Mesenchymal stem cell (in vitro differentiated cells and primary cell): ENCODE measurements at places on chromosomes 16 and 17.

- no peak overlapping the region for H3K4me3 ChIP-seq
- DNase-seq, result no peak
- no peaks in the 10 kb centered on the region for H3K36me3 ChIP-seq
- H3K27me3 ChIP-seq, result peaks cover 49% of the 10 kb centered on the region
Observed at GRCh38 chr16:85724936-85725335, 26.0 kb downstream of the C16orf74 start.

GRCh38 chr17:28812748-28813377 is 29.7 kb downstream of the FAM222B start:
- peak overlapping the region; percentile 99 for H3K27ac ChIP-seq
- H3K36me3 ChIP-seq, result no peaks in the 10 kb centered on the region
- H3K4me3 ChIP-seq, result peak overlapping the region; percentile 89
- peaks cover 6% of the 10 kb centered on the region for H3K4me1 ChIP-seq
- no peaks in the 10 kb centered on the region for H3K27me3 ChIP-seq

GRCh38 chr17:67245694-67246402 is 852 bp upstream of the HELZ start:
- peaks cover 8% of the 10 kb centered on the region for H3K4me1 ChIP-seq
- H3K36me3 ChIP-seq, result no peaks in the 10 kb centered on the region
- H3K27ac ChIP-seq, result peak overlapping the region; percentile 29
- peak overlapping the region; percentile 90 for H3K4me3 ChIP-seq
- no peak for DNase-seq
- no peaks in the 10 kb centered on the region for H3K27me3 ChIP-seq

DNA sequence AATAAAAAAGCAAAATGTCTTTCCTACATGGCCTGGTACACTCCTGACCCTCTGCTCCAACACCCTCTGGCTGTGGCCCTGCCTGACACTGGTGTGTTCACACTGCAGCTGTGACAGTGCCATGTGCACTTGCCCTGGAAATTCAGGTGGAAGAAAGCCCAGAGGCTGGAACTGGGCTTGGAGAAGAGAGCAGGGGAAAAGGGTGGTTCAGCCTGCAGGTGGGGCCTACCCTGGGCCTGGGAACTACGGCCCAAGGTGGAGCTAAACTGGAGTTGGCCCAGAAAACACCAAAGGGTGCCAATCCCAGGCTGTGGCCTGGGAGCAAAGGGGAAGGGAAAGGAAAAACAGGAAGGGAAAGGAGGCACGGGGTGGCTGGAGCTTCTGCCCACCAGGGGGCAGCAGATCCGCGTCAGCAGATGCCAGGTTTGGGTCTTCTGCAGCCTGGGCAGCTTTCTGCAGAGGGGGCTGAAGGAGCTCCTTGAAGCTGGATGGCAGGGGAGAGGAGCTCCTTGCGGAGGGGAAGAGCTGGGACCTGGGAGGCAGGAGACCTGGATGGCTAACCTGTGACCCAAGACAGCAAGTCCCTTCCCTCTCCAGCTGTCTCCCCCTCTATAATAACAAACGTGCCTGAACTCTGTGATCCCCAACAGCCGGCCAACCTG is 15.4 kb upstream of the CTCF start:
- H3K27me3 ChIP-seq, result no peaks in the 10 kb centered on the region
- H3K4me1 ChIP-seq, result peaks cover 19% of the 10 kb centered on the region
- H3K4me3 ChIP-seq, result no peak overlapping the region
- H3K27ac ChIP-seq, result no peak overlapping the region
- H3K36me3 ChIP-seq, result peaks cover 67% of the 10 kb centered on the region
- peak; percentile 75 for DNase-seq

DNA sequence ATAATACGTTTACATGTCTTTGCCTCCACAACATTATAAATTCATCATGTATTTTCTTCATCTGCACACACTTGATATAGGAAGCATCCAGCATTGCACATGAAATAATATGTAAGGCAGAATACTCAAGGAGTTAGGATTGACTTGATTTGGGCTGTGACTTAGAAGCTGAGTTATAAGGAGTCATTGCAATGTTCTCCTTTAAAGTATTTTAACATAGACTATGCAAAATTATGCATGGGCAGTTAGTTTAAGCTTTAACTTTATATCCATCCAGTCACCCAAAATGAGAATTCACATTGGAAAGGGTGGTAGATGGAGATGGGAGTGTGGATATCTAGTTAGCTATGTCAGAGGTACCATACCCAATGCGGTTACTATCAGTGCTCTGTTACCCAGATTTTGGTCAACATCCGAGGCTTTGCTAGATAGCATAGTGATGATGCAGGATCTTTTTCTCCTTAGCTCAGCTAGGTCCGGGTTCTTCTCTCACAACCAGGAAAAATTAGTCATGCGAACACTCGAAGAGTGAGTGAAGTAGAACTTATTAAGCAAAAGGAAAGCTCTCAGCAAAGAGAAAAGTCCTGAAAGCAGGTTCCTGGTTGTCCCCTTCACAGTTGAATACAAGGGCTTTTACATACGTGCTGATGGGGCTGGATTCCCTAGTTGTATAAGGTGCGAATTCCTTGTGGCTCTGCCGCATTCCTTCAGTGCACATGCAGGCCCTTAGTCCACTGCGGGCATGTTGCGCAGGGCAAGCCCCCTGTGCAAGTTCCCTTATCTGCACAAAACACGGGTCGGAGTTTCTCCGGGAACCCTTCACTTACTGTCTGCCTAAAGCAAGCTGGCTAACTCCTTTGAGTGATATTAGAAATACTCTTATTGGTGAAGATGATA is 73.1 kb upstream of the FAM20A start:
- no peaks in the 10 kb centered on the region for H3K36me3 ChIP-seq
- H3K4me1 ChIP-seq, result no peaks in the 10 kb centered on the region
- no peak overlapping the region for H3K27ac ChIP-seq
- no peak overlapping the region for H3K4me3 ChIP-seq
- no peak for DNase-seq

DNA sequence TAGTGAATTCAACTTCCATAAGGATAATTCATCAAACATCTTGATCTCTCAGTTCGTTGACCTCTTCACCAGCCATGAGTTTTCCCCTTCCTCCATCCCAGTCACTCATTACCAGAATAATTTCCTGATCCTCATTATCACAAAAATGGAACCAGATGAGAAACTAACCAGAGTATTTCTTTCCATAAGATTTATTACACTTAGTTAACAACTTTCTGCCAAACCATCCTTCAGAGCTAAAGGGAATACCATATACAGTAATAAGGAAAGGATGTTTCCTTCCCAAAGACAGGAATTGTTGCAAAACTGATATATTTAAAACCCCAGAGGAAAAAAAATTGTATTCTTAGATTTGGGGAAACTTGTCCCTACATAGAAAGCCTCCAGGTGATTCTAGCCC is 8.6 kb downstream of the KRTAP29-1 start:
- H3K4me1 ChIP-seq, result no peaks in the 10 kb centered on the region
- no peak overlapping the region for H3K4me3 ChIP-seq
- H3K36me3 ChIP-seq, result no peaks in the 10 kb centered on the region
- H3K27ac ChIP-seq, result no peak overlapping the region

GRCh38 chr17:72077326-72077960 is 43.4 kb upstream of the SOX9 start:
- H3K36me3 ChIP-seq, result no peaks in the 10 kb centered on the region
- no peak overlapping the region for H3K27ac ChIP-seq
- no peak overlapping the region for H3K4me3 ChIP-seq
- DNase-seq, result no peak

DNA sequence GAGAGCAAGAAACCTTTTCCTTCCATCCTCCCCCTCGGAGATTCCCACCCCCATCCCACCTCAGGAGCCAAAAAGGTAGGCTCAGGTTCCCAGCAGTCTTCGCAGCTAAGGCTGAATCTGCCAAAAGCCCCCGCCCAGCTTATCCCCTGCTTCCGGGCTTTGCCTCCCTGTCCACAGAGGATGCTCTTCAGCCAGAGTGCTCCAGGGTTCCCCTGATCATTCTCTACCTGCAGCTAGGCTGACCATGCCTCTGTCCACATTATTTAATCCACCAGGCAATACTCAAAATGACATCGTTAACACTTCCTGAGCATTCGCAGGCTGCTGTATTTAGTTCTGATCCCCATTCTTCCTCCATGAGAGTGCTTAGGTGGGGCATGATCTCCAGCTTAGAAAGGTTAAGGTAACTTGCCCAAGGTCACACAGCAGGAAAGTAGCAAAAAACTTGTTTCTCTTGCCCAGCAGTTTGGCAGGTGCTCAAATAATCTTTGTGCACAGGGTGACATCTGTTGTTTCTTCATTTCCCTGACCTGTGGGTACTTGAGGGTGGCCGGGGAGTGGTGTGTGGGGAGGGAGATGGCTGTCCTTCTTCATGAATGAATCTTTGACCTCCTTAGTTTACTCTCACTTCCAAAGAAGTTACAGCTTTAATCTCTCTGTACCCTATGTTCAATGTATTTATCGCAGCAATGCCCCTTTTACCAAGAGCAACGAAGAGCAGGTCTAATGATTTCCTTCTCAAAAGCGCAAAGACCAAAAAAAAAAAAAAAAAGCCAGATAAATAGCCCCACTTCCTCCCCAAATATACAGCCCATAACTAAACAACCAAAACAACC is 848 bp upstream of the TBKBP1 start:
- H3K4me3 ChIP-seq, result peak overlapping the region; percentile 79
- DNase-seq, result peak; percentile 29
- peaks cover 19% of the 10 kb centered on the region for H3K36me3 ChIP-seq

DNA sequence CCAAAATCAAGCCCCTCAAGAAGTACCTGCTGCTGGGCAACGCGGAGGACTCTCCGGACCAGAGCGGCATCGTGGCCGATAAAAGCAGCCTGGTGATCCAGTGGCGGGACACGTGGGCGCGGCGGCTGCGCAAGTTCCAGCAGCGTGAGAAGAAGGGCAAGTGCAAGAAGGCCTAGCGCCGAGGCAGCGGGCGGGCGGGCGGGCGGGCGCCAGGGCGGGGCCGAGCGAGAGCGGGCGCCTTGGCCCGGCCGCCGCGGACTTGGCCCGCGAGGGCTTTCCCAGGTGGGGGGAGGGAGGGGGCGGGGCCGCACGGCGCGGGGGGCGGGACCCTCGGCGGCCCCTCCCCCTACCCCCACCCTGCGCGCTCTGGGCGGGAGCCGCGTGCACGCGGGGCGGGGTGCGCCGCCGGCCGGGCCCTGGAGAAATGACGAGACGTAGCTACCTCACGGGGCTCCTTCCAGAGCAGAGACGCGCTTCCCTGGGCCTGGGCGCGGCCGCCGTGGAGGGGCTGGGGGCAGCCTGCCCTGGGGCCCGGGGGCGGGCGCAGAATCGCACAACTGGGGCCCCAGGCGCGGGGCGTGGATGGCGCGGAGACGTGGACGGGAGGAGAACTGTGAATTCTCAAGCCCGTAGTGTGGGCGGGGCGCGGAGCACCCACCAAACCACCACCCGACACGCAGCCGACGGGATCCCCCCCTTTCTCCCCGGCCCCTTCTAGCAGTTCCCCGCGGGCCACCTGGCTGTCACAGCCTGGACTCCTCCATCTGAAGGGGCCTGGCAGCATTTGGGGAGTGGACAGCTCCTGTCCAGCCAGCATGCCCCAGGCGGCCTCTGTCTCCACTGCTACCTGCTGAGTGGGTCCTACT is 218.7 kb downstream of the NTN1 start:
- H3K4me1 ChIP-seq, result peaks cover 25% of the 10 kb centered on the region
- H3K36me3 ChIP-seq, result peaks cover 6% of the 10 kb centered on the region
- no peak overlapping the region for H3K27ac ChIP-seq
- peak; percentile 79 for DNase-seq

- no peak for DNase-seq
- H3K4me1 ChIP-seq, result peaks cover 33% of the 10 kb centered on the region
- H3K27me3 ChIP-seq, result no peaks in the 10 kb centered on the region
- H3K36me3 ChIP-seq, result peaks cover 46% of the 10 kb centered on the region
- H3K27ac ChIP-seq, result no peak overlapping the region
Observed at GRCh38 chr16:89723279-89724250, 2.2 kb downstream of the ZNF276 start.

- no peaks in the 10 kb centered on the region for H3K36me3 ChIP-seq
- H3K4me1 ChIP-seq, result no peaks in the 10 kb centered on the region
- H3K27ac ChIP-seq, result no peak overlapping the region
- no peak overlapping the region for H3K4me3 ChIP-seq
- no peak for DNase-seq
Observed at GRCh38 chr17:58242171-58242784, 3.9 kb downstream of the LPO start.

DNA sequence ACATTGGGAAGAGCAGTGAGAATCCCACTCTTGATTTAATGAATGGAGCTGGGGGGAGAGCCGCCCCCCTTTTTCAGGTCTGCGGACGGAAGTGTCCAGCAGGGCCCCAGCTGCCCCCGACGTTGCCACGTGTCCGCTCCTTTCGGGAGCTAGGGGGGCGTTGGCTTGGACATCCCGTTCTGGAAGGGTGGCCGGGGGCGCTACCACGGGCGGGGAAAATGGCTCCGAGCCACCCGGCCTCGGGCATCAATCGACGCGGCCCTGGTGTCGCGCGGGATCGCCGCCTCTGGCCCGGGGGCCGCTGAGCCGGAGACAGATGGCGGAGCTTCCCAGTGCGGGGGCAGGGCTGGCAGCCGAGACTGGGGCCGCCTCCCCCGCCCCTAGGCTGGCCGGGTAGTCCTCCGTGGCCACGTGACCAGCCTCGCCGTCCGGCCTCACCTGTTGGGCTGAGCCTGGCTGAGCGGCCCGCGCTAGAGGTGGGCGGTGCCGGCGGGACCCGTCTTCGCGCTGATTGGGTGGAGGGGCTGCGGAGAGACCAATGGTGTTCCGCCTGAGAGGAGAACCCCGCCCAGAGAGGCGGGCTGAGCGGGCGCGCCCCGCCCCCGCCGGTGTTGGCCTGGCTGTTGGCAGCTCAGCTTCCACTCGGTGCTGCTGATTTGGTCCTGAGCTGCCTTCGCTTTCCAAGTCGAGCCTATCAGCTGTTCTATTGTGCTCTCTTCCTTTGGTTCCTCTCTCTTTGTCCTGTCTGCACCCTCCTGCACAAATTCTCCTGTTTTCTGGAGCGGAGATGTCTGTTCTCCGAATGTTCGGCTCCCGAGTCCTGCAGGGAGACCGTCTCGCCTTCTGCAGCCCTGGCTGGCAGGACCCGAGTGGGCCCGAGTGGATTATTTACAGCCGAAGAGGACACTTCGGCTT is 8.3 kb downstream of the HS3ST3B1 start:
- H3K27me3 ChIP-seq, result peaks cover 9% of the 10 kb centered on the region
- peak; percentile 90 for DNase-seq
- peaks cover 13% of the 10 kb centered on the region for H3K4me1 ChIP-seq

- no peak for DNase-seq
- H3K36me3 ChIP-seq, result peaks cover 24% of the 10 kb centered on the region
- H3K27ac ChIP-seq, result no peak overlapping the region
- H3K27me3 ChIP-seq, result no peaks in the 10 kb centered on the region
- H3K4me1 ChIP-seq, result peaks cover 32% of the 10 kb centered on the region
- H3K4me3 ChIP-seq, result peak overlapping the region; percentile 88
Observed at GRCh38 chr17:1560101-1560857, 2.3 kb downstream of the PITPNA start.

GRCh38 chr17:30550512-30551273 is 73.5 kb downstream of the GOSR1 start:
- no peaks in the 10 kb centered on the region for H3K27me3 ChIP-seq
- H3K36me3 ChIP-seq, result no peaks in the 10 kb centered on the region
- H3K27ac ChIP-seq, result no peak overlapping the region
- H3K4me3 ChIP-seq, result no peak overlapping the region
- peaks cover 7% of the 10 kb centered on the region for H3K4me1 ChIP-seq

DNA sequence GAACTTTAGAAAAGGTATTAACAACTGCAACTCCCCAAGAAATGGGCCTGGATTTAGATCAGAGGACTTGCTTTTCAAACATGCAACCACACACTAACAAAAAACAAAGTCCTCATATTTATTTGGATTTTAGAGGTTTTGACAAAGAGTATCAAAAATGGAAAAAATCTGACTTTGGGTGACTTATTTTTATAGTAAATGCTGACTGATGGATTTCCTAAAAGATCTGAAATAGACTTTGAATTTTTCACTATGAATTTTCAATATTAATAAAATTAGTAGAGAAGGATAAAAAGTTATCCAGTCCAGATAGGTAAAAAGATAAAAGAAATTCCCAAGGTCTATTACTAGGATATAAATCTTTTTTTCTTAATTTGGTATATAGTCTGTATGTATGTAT is 253.5 kb downstream of the KCNJ2 start:
- H3K27me3 ChIP-seq, result no peaks in the 10 kb centered on the region
- H3K4me3 ChIP-seq, result no peak overlapping the region
